ENCODE measurements at places on chromosomes 5 and 9. TPM values are rescaled to one million over a fixed set of nuclear protein-coding genes. Genes with fewer than 3 reads are reported as not detected.

GRCh38 chr5:128074171-128074570, 9.4 kb upstream of the SLC12A2 start:
- DNase-seq, result no peak

DNA sequence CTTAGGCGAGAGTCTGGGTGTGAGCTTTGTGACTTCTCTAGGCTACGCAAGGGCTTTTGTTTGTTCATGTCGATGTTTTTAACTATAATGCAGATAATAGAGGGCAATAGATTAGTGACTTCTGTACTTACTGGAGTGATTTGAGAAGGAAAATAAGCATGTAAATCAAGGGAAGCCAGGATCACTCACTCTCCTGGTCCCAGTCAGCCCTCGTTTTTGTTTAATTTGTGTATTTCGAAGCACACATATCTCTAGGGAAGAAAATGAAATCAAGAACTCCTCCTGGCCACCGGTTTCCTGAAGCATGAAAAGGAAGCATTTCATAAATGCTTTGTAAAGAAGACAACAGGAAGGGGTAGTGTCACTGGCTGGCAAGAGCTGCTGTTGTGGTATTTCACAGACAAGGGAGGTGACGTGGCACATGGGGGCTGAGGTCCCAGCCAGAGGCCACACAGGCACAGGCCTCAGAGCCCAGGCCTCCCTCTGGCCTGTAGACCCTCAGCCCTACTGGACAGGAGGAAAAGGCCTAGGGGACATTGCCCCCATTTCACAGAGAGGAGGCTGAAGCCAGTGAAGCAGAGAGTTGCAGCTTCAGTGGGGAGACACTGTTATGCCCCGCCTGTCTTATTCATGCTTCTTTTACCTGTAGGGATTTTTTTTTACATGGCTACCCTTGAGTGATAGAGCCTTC, 34.1 kb downstream of the IRF1 start:
- peak; percentile 72 for DNase-seq

- no peak for DNase-seq
Observed at GRCh38 chr9:88998503-88998902, 7.2 kb downstream of the S1PR3 start.

CBY3 gene
- total RNA-seq, result not detected

GRCh38 chr5:151115272-151115905, 34.6 kb upstream of the TNIP1 start:
- peak; percentile 84 for DNase-seq

All from natural killer cell (primary cell).